ENCODE measurements at places on chromosomes 6 and 20.

DNA sequence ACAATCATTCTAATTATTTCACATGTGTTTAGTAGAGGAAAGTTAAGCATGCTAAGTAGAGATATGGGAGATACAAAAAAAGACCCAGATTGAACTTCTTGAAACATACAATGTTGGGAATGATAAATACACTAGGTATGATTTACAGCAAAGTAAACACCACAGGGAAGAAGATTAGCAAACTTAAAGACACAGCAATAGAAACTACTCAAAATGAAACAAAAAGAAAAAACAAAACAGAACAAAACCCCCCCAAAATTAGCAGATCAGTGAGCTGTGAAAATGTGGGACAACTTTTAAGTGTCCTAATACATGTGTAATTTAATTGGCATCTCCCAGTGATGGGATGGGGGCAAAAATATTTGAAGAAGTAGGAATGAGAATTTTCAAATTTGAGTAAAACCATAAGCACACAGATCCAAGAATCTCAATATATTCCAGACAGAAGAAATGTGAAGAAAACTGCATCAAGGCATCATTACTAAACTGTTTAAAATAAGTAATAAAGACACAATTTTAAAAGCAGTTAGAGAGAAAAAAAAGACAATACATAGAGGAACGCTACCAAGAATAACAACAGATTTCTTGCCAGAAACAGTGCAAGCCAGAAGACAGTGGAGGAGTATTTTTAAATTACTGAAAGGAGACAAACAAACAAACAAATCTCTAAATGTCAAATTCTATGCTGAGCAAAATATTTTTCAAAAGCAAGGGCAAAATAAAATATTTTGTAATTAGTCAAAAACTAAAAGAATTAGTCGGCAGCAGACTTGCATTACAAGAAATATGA, 473.7 kb downstream of the QKI start:
- DNase-seq = no peak
- no peak overlapping the region for H3K4me3 ChIP-seq
- H3K4me1 ChIP-seq = no peaks in the 10 kb centered on the region
- H3K27me3 ChIP-seq = no peaks in the 10 kb centered on the region
- H3K36me3 ChIP-seq = no peaks in the 10 kb centered on the region

GRCh38 chr6:42403421-42403820, 48.3 kb downstream of the TRERF1 start:
- DNase-seq = peak; percentile 62
- peaks cover 33% of the 10 kb centered on the region for H3K4me1 ChIP-seq
- H3K4me3 ChIP-seq = no peak overlapping the region
- H3K27me3 ChIP-seq = no peaks in the 10 kb centered on the region

DNA sequence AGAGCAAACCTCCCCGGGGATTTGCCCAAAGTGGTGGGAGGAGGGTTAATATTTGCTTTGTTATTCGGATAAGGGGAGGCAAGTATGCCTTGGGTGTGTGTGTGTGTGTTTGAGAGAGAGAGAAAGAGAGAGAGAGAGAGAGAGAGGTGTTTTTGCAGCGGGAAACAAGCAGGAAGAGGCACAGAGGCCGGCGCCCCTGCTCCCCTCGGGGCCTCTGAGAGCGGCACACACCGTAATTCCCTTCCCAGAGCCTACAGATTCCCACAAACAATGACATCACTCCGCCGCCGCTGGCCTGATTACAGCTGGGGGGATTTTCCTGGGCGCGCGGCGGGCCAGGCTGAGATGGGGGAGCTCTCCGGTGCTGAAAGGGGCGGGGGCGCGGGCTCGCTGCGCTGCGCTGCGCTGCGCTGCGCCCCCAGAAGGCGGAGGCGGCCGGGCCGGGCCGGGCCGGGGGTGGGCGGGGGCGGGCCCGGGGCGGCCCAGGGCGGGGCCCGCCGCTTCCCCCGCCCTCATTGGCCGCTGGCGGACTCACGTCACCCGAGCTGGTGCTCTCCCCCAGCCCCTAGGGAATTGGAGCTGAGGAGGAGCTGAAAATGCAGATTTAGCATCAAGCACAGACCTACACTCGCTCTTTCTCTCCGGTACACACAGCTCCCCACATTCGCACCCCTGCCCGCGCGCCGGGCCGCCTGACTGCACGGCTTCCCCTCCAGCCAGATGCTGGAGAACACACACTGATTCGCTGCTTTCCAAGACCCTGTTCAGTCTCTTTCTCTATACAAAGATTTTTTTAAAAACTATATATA, at the start of gene PCSK2:
Gene PCSK2 (plus strand): TSS at position 631 of the 809 bp plus-strand sequence. CDS start 266 bp downstream, outside the sequence.
- H3K36me3 ChIP-seq = no peaks in the 10 kb centered on the region
- H3K4me1 ChIP-seq = peaks cover 15% of the 10 kb centered on the region
- H3K4me3 ChIP-seq = peak within 1 kb of the TSS; percentile 40
- no peak within 1 kb of the TSS for H3K27ac ChIP-seq

GRCh38 chr6:68778356-68779020, 143.4 kb downstream of the ADGRB3 start:
- H3K27ac ChIP-seq = no peak overlapping the region
- H3K4me1 ChIP-seq = no peaks in the 10 kb centered on the region
- H3K36me3 ChIP-seq = no peaks in the 10 kb centered on the region

GRCh38 chr20:51542033-51542570, 417 bp downstream of the NFATC2 start:
- peaks cover 6% of the 10 kb centered on the region for H3K27me3 ChIP-seq
- DNase-seq = peak; percentile 72
- peak overlapping the region; percentile 56 for H3K4me3 ChIP-seq
- H3K4me1 ChIP-seq = peaks cover 43% of the 10 kb centered on the region
- peak overlapping the region; percentile 95 for H3K27ac ChIP-seq

DNA sequence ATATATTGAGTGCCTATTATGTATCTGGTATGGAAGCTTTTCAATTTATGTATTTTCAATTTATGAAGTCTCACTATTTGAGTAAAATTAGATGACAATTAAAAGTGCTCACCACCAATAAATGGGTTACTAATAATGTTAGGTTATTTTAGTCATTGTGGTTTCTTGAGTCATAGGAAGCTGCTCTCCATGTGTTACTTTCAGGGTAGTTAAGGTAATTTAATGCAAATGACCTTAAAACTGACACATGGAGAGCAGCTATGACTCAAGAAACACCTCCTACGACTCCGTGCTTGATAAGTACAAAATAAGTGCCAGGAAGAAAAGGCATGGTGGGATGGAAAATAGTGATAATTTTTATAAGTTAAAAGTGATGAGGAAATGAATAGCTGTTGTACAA, 16.5 kb upstream of the TINAG start:
- H3K27me3 ChIP-seq = no peaks in the 10 kb centered on the region
- H3K4me3 ChIP-seq = no peak overlapping the region
- no peak for DNase-seq
- H3K4me1 ChIP-seq = no peaks in the 10 kb centered on the region

DNA sequence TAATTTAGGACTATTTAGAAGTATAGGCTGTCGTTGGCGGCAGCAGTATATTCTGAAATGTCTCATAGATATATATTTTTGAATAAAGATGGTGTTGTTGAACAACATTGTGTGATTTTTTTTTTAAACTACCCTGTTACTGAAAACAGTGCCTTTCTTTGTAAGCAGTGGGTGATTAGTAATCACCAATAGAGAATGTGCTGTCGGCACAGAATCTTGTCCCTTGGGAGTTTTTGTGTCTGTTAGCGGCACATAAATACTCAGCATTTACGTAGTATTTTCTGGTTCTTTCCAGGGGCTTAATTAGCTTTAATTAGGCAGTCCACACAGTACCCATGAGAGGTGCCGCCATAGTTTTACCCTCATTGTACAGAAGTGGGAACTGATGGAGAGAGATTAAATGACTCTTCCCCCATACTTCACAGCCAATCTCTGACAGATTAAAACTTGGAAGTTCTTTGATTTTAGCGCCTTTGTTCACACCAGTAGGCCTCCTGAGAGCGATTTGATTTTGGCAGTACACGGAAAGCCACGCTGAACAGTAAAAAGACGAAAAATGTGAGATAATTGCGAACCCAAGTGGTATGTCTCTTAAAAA, 58.8 kb downstream of the RPRD1B start:
- DNase-seq = no peak
- no peaks in the 10 kb centered on the region for H3K27me3 ChIP-seq
- peak overlapping the region; percentile 54 for H3K27ac ChIP-seq
- peaks cover 42% of the 10 kb centered on the region for H3K36me3 ChIP-seq
- peaks cover 13% of the 10 kb centered on the region for H3K4me1 ChIP-seq
- H3K4me3 ChIP-seq = no peak overlapping the region

GRCh38 chr6:168615837-168616236, 174.9 kb downstream of the SMOC2 start:
- H3K4me1 ChIP-seq = no peaks in the 10 kb centered on the region
- DNase-seq = no peak
- no peak overlapping the region for H3K4me3 ChIP-seq
- no peaks in the 10 kb centered on the region for H3K36me3 ChIP-seq
- no peaks in the 10 kb centered on the region for H3K27me3 ChIP-seq

GRCh38 chr6:15327271-15327670, 81.4 kb downstream of the JARID2 start:
- no peak overlapping the region for H3K4me3 ChIP-seq
- H3K4me1 ChIP-seq = peaks cover 25% of the 10 kb centered on the region
- DNase-seq = peak; percentile 76
- H3K27me3 ChIP-seq = no peaks in the 10 kb centered on the region
- no peak overlapping the region for H3K27ac ChIP-seq

DNA sequence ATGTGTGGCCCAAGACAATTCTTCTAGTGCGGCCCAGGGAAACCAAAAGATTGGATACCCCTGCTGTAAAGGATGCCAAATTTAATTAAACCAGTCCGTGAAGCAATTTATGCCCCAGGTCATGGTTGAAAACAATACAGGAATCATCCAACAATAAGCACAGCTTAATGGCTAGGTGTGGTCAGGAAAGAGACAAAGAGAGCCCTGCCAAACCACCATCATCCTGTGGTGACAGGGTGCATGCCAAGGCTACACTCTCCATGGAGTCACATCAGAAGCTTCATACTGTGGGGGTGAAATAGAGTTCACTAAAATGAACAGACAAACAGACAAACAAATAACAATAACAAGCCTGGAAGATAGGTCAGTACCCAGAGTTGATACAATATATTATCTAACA, 62.7 kb downstream of the DZANK1 start:
- peaks cover 10% of the 10 kb centered on the region for H3K36me3 ChIP-seq
- H3K4me3 ChIP-seq = no peak overlapping the region
- no peak overlapping the region for H3K27ac ChIP-seq
- no peak for DNase-seq

GRCh38 chr20:56765172-56766073, 136.3 kb downstream of the TFAP2C start:
- H3K27ac ChIP-seq = no peak overlapping the region
- no peaks in the 10 kb centered on the region for H3K36me3 ChIP-seq
- H3K4me1 ChIP-seq = no peaks in the 10 kb centered on the region
- DNase-seq = peak; percentile 25
- no peaks in the 10 kb centered on the region for H3K27me3 ChIP-seq
- no peak overlapping the region for H3K4me3 ChIP-seq

GRCh38 chr6:71419217-71420094, 130.8 kb downstream of the OGFRL1 start:
- peaks cover 12% of the 10 kb centered on the region for H3K27me3 ChIP-seq
- H3K4me1 ChIP-seq = peaks cover 42% of the 10 kb centered on the region
- peak overlapping the region; percentile 99 for H3K4me3 ChIP-seq
- peaks cover 13% of the 10 kb centered on the region for H3K36me3 ChIP-seq

- DNase-seq = peak; percentile 30
- H3K27me3 ChIP-seq = peaks cover 16% of the 10 kb centered on the region
- no peak overlapping the region for H3K27ac ChIP-seq
These were observed 54.9 kb downstream of the CDH22 start for GRCh38 chr20:46253391-46253790.

GRCh38 chr6:165962366-165962765, 205.3 kb downstream of the TBXT start:
- H3K27me3 ChIP-seq = no peaks in the 10 kb centered on the region
- H3K27ac ChIP-seq = no peak overlapping the region
- H3K4me1 ChIP-seq = no peaks in the 10 kb centered on the region
- H3K36me3 ChIP-seq = no peaks in the 10 kb centered on the region
- no peak for DNase-seq

- H3K27ac ChIP-seq = no peak overlapping the region
- no peaks in the 10 kb centered on the region for H3K4me1 ChIP-seq
- H3K36me3 ChIP-seq = no peaks in the 10 kb centered on the region
- no peak overlapping the region for H3K4me3 ChIP-seq
- H3K27me3 ChIP-seq = no peaks in the 10 kb centered on the region
These were observed 365.8 kb upstream of the OPRM1 start for GRCh38 chr6:153673225-153673624.

GRCh38 chr20:58449681-58450221, 60.7 kb downstream of the VAPB start:
- DNase-seq = no peak
- no peak overlapping the region for H3K4me3 ChIP-seq

GRCh38 chr6:134535831-134536230, 217.9 kb upstream of the SGK1 start:
- no peaks in the 10 kb centered on the region for H3K36me3 ChIP-seq
- H3K4me1 ChIP-seq = no peaks in the 10 kb centered on the region
- no peaks in the 10 kb centered on the region for H3K27me3 ChIP-seq
- DNase-seq = no peak
- H3K4me3 ChIP-seq = no peak overlapping the region

GRCh38 chr6:89487864-89488263, 54.9 kb downstream of the ANKRD6 start:
- peaks cover 2% of the 10 kb centered on the region for H3K4me1 ChIP-seq
- H3K36me3 ChIP-seq = no peaks in the 10 kb centered on the region
- no peak overlapping the region for H3K4me3 ChIP-seq

DNA sequence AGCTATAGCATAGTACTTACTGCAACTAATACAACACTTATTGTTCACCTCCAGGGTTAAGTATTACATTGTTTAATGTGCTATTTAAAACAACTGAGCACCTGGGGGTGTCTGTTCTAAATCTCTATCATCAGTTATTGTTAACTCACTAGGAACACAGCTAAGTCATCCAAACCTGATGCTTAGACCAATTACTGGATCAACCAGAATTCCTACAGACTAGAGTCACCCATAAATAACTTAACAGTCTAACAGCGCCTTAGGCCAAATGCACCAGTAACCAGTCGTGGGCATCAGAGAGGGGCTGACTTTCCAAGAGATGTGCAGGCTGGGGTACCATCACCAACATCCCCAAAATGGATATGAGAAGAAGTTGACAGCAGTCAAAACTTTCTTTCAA, 110.7 kb downstream of the ADTRP start:
- H3K4me1 ChIP-seq = no peaks in the 10 kb centered on the region
- H3K36me3 ChIP-seq = no peaks in the 10 kb centered on the region
- H3K4me3 ChIP-seq = no peak overlapping the region
- H3K27me3 ChIP-seq = no peaks in the 10 kb centered on the region
- no peak overlapping the region for H3K27ac ChIP-seq

- no peaks in the 10 kb centered on the region for H3K4me1 ChIP-seq
- H3K36me3 ChIP-seq = no peaks in the 10 kb centered on the region
- H3K27me3 ChIP-seq = no peaks in the 10 kb centered on the region
- no peak for DNase-seq
These were observed 153.2 kb upstream of the THBS2 start for GRCh38 chr6:169406804-169407203.

- H3K36me3 ChIP-seq = no peaks in the 10 kb centered on the region
- no peaks in the 10 kb centered on the region for H3K4me1 ChIP-seq
- H3K27me3 ChIP-seq = no peaks in the 10 kb centered on the region
- peak; percentile 28 for DNase-seq
- H3K27ac ChIP-seq = no peak overlapping the region
These were observed 314.3 kb downstream of the EPHA7 start for GRCh38 chr6:93105017-93105416.

GRCh38 chr6:95489185-95489863, 88.0 kb upstream of the MANEA start:
- DNase-seq = no peak
- H3K27ac ChIP-seq = no peak overlapping the region
- no peaks in the 10 kb centered on the region for H3K27me3 ChIP-seq
- no peaks in the 10 kb centered on the region for H3K36me3 ChIP-seq
- H3K4me3 ChIP-seq = no peak overlapping the region
